ENCODE measurements at places on chromosomes 4 and X.

DNA sequence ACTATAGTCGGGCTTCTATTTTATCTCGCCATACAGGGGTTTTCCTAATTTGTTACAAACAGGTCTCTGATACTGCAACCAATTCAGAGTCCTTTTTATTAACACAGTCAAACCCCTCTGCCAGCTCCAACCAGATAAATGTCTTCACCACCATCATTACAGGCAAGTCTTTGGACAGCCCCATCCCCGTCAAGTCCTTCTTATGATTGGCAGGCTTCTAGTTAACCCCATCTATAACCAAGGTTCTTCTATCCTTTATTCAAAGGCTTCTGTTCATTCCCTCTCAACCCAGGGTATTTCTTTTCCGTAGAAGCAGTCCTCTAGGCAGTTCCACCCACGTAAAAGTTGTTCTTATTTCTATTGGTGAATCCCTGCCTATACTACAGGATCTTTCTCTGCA lies 29.9 kb upstream of the FOXR2 start:
- ATAC-seq = no peak

DNA sequence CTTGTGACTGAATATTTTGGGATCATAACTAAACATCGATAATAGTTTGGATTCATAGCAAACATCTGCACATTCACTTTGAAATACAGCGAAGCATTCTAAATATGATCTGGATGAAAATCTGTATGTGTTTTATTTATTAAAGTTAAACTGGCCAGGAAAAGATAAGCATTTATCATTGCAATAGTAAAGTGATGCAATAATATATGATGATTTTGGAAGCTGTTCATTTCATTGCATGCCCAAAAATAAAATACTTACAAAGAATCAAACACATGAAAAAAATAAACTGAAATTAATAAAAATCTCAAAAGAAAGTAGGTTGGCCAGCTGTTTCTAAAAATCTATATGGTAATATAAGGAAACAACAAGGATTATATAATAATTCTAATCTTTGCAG lies 1.9 kb downstream of the PRDM5 start:
- ATAC-seq = no peak

DNA sequence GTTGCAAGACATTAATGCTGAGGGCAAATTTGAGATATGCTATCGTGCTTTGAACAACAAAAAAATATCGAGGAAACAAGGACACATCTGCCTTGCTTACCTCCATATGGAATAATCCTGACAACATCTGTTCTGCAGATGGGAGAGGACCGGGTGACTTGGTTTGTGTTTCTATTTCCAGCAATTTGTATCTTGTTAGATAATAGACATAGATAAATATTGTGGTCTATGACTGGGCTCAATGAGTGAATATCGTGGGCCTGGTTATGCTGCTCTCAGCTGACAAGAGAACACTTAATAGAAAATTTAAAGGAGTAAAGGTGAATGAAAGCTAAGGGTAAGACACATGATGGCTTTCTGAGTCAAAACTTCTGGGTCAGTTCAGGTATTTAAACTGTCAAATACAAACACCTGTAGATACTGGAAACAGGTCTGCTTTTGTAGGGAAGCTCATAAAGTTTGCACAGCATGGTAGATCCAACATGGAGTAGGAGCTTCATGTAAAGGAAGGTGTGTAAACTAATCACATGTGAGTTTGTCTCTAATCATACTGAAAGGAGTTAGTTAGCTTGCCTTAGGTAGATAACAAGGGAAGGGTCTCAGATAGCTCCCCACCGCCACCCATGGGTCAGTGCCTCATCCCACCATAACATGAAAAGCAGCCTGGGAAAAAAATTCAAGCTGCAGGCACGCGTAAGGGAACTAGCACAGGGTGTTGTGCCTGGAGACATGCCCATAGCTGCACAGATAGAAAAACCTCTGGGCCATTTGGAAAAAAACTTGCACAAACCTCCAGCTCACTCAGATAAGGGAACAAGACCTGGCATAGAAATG lies 904.1 kb upstream of the EPHA5 start:
- ATAC-seq = no peak

DNA sequence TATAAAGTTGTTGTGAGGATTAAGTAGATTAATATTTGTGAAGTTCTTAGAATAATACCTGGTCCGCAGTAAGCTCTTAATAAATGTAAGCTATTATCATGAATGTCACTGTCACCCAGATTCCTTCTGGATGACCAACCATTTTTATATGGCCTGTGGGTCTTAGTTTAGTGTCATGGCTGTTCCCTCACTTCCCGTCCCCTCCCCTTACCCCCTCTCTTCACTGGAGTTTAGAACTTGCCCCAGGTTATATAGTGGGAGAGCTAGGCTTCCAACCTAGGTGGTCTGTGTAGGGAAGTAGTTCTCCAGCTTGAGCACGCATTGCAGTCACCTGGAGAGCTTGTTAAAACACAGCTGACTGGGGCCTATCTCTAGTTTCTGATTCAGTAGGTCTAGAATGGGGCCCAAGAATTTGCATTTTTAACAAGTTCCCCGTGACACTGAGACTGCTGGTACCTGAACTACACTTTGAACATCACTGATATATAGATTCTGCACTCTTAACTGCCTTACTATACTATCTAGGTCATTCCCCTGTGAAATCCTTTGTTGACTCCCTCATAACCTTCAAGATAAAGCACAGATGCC lies 66.9 kb upstream of the PLAC1 start:
- no peak for ATAC-seq

- ATAC-seq = no peak
Measured at GRCh38 chrX:48613502-48614160, 16.3 kb downstream of the WDR13 start.

DNA sequence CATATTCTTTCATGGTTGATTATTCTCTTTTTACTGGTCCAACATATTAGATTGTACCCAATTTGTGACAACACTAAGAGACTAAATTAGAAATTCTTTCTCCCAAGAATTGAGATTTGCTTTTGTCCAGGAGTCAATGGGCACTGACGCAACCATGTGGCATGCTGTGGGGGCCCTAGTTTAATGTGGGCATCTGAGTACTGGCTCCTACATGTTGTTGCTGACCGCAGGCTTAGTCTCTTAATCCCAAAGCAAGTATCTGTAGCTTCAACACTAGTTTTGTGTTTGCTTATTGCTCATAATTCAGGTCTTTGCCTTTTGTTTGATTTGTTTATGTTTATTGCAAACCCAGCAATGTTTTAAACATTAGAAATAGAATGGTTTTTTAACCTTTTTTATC lies 263.4 kb upstream of the NDST4 start:
- ATAC-seq = no peak

GRCh38 chr4:64192731-64193412 lies 216.4 kb downstream of the TECRL start:
- ATAC-seq = no peak

- ATAC-seq = no peak
Measured at GRCh38 chr4:61934198-61934597, 734.1 kb downstream of the ADGRL3 start.

DNA sequence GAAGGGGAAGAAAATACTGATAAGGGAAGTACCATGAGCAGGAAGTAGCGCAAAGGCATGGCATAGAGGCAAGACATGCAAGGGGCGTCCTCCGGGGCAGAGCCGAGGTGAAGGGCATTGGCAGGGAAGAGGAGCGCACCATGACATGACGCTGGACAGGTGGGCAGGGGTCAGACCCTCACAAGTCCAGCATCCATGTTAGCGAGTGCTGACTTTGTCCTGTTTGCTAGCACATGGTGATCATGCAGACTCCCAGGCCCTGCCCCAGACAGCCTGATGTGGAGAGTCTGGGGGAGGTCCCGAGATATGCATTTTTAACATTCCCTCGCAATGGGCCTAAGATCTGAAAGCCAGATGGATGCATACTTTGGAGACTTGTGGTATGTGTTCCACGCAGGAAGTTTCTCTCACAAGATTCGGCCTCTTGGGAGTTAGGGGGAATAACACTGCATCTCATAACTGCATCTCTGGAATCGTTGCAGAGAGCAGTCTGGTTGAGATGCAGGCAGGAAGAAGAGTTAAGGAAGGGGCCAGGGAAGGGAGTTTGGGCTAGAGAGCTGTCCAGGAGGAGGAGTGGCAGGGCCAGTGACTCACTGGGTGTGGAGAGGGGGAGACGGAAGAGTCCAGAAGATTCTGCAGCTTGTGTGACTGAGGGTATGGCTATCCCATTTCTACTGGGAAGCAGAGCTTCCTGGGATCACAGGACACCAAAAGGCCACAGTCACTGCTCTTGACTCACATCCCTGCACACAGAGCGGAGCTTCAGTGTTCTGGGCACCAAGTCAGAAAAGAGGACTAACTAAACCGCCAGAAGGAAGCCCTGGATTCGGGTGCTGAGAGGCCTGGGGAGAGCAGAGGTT lies 59.7 kb downstream of the FAM184B start:
- no peak for ATAC-seq

DNA sequence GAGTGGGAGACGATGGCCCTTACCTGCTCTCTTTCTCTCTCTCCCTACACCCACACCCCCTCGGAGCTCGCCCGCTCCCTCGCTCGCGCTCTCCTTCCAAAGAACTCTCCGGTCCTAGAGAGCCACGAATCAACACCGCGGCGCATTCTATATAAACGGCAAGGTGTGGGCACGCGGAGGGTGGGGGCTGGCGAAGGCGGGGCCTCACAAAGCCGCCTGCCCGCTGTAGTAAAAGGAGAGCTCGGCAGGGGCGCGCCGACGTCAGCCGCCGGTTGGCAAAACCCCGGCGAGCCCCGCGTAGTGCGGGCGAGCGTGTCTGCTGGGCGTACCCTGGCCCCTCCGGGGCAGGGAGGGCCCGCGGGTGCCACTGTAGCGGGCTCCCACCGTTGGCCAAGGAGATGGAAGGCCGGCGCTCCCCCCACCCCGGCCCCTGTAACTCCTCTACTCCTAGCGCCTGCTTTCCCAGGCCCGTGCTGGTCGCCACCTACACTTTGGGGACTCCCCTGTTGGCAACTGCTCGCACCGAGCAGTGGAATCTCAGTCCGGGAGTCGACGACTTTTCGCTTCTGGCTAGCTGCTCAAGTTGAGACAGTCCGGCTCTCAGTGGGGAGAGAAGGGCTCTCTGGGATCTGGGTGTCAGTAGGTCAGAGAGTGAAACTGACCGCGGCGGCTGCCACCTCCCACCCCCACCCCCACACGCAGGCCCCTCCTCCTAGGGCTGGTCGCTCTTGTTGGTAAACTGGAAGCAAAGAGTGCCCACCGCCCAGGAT lies 325.5 kb upstream of the F9 start:
- ATAC-seq = no peak

- ATAC-seq = no peak
Measured at GRCh38 chrX:48754238-48754637, 7.3 kb upstream of the GLOD5 start.

- no peak for ATAC-seq
Measured at GRCh38 chr4:156606554-156607477, 364.8 kb downstream of the PDGFC start.

- no peak for ATAC-seq
Measured at GRCh38 chr4:3219761-3220475, 29.0 kb upstream of the MSANTD1 start.

- ATAC-seq = no peak
Measured at GRCh38 chr4:187849556-187850225, 145.9 kb upstream of the ZFP42 start.

GRCh38 chr4:7962609-7963508 lies 23.2 kb upstream of the AFAP1 start:
- ATAC-seq = no peak
